RPMI7951 (cell line): ENCODE measurements at places on chromosomes 4 and X.

- DNase-seq: no peak
These were observed 2.1 kb downstream of the GUCY1A1 start for GRCh38 chr4:155668707-155669220.

DNA sequence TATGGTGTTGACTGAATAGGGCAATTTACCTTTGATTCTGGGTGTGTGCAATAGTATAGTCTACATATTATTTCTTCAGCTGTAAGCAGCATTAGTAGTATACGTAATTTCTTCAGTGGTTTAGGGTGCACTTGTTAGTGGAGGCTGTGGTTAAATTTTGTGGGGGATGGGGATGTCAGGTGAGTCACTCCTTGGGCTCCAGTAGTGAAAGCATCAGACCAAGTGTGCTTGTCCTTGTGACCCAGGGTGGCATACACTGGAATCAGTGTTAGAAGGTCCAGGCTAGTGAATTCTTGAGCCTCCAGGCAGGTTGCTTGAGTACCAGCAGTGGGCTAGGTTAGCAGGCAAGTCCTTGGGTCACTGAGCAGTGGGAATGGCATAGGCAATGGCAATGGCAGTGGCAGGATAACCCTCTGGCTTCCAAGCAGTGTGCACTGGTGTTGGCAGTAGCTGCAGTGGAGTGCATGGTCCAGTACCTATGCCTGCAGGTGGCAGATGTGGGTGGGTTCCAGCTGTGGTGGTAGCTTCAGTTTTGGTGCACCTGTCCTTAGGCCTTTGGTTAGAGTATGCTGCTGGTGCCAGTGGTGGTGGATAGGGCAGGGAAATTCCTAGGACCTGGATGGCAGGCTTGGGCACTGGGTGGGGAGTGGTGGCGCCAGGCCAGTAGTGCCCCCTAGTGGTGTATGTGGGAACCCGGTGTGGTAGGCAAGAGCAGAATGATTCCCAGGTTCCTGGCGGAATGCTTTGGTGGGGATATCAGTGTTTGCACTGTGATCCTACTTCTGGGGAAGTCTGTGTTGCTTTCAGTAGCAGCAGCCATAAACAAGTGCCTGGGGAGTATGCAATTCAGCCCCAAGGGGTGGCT, 531.0 kb downstream of the SMARCA1 start:
- DNase-seq: no peak

DNA sequence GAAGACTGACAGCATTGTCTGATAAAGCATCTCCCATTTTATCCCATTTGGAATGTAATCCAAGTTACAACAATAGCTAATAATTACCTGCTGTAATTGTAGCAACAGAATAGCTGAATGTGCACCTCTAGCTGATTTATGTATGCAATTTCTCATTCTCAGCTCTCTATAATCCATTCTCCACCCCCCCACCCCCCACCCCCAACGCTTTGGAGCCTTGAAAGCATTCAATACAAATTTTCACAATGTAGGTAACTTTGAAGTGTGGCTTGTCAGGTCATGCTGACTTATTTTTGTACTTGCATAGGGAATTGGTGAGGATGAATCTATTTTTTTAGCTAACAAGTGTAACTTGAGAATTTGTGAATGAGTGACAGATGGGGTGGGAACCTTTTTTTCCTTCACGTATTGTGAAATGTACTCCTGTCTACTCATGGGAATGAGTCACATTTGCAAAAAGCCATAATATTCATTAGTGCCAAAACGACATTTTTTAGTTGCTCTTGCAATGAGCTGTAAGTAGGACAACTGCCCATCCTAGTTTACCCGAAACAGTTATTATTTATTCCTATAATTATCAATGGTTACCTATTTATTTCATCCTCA, 159.3 kb downstream of the PALLD start:
- DNase-seq: peak; percentile 76

DNA sequence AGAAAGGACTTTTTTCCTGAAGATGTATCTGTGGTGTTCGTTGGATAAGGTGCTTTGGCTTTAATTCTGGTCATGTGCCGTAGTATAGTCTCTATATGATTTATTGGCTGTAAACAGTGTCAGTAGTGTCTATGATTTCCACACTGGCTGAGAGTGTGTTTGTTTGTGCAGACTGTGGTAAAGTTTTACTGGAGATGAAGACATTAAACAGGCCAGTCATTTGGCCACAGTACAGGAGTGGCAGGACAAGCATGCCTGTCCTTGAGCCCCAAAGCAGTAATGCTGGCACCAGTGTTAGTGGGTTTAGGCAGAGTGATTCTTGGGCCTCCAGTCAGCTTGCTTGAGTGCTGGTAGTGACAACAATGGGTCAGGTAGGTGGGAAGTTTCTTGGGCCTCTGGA, 1023.9 kb upstream of the GRID2 start:
- no peak for DNase-seq

DNA sequence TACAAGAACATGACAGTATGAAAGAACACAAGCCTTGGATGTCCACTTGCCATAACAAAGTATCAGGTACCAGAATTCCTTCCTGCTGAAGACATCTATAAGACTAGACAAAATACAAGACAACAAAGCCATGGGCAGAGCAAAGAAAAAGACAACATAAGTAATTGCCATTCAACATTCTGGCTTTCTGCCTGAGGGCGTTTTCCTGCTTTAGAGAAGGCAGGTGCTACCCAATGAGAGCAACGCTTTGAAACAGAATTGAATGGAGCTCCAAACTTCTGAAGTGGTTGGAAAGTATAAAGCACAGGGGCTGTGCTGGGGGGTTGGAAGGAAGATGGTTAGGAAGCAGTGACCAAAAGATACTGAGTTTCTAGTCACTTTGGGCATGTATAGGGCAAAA, 30.1 kb downstream of the PDE5A start:
- DNase-seq: no peak

- peak; percentile 78 for DNase-seq
These were observed 65.7 kb downstream of the RBM47 start for GRCh38 chr4:40564004-40564403.

DNA sequence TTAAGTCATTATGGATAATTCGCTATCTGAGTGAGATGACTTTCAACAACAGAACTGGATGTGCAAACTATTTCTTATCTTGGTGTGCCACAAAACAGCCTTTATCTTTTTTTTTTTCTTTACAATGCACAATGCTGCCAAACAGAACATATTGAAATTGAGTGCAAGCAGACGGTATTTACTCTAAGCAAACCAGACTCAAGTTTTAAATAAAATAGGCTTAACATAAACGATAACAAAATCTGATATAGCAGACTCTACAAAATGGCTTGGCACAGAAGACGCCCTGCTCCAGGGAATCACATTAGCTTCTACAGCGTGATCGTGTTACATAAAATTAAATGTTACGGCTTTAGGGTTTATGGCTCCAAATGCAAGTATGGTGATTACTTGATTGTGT, 9.6 kb upstream of the STK32B start:
- no peak for DNase-seq

DNA sequence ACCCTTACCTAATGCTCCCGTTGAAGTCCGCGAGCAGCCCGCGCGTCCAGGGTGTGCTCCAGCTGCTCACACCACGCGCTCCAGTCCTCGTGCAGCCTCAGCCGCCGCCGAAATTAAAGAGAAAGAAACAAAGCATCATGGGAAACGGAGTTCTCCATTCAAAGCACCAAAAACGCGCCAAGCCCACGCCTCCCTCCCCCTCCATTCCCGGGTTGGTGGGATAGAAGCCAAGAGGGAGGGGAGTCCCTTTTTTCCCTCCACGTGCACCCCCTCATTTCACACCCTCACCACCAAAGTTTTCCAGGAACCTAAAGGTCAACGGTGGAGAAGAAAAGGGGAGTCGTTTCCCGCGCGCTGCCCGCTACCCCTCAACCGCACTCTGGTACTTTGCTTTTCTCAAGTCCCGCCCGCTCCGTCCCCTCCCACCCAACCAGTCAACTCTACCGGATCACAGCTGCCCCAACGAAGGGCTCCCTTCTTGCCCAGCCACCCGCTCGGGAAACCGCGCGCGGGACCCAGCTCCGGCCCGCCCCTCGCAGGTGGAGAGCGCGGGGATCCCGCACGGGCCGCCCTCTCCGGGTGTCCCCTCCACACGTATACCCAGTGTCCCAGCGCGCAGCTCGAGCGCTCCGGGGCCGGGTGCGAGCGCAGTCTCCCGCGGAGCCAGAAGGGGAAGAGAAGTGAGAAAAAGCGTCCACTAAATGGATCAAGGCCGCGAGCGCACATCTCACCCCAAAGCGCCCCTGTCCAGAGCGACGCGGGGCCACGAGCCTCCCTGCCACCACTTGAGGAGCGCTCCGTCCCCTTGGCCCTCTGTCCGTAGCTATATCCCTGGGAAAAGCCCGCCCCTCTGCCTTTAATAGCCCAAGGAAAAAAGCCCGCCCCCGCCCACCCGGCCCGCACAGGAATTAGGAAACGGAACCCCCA, 65.1 kb upstream of the CCDC160 start:
- no peak for DNase-seq

GRCh38 chrX:12970691-12971202, 4.2 kb upstream of the TMSB4X start:
- peak; percentile 60 for DNase-seq

GRCh38 chrX:101091817-101092216, 6.2 kb upstream of the CENPI start:
- no peak for DNase-seq

DNA sequence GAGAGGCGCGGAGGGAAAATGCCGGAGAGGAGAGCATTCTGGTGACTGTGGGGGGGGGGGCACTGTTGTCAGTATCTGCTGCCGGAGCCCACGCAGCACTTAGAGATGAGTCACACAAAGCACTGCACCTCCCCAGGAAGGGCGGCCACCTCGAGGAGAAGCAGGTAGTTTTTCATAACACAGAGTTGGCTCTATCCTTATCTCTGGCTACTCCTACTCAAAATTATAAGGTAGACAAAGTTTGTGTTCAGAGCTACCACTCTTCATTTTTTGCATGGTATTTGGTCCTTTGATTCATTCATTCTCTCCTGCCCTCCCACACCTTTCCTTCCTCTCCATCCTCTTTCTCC, 76.2 kb upstream of the SCOC start:
- peak; percentile 20 for DNase-seq

GRCh38 chr4:22179124-22179874, 230.7 kb upstream of the KCNIP4 start:
- peak; percentile 81 for DNase-seq

- DNase-seq: no peak
These were observed 4.1 kb upstream of the USP11 start for GRCh38 chrX:47228550-47229270.

GRCh38 chr4:146550161-146550560, 28.4 kb upstream of the SLC10A7 start:
- DNase-seq: no peak

GRCh38 chrX:153640736-153641575, 6.0 kb upstream of the DUSP9 start:
- no peak for DNase-seq

DNA sequence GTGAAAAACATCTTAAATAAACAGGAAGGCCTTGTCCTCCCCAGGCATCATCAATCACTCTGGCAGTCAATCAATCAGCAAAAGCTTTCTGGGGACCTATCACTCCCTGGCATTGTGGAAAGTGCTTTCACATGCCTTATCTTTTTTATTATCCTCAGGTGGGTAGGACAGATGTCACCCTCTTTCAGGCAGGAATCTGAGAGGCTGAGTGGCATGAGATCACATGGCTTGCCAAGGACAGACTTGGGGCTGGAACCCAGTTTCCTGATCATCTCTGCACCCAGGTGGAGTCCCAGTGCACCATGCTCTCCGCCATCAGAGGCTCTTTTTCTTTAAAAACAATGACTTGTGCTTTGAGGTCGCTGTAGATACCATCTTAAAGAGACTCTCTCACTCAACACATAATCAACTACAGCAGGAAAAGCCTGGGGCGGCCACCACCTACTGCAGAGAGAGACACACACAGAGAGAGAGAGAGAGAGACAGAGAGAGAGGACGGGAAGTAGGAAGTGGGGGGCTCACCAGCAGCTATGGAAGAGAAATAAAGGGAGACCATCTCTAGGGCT, 282.7 kb downstream of the PTTG2 start:
- peak; percentile 24 for DNase-seq

DNA sequence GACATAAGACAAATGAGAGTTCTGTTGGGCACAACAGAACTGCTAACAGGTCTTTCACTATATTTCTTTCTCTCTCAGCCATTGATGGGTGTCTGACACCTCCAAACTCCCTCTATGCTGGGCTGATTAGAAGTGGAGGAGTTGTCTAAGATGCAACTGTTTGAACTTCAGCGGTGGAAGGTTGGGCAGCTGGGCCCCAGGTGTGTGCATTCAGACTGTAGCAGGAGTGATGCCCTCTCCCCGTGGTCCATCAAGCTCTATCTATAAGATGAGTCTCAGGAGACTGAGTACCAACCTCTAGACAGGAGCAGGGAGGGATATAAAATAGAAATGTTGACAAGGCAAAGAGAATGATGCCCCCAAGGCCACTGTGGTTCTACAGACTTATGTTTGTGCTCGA, 28.2 kb upstream of the CHRNA9 start:
- DNase-seq: no peak

- DNase-seq: no peak
These were observed 65.5 kb upstream of the SLC34A2 start for GRCh38 chr4:25590171-25590570.

DNA sequence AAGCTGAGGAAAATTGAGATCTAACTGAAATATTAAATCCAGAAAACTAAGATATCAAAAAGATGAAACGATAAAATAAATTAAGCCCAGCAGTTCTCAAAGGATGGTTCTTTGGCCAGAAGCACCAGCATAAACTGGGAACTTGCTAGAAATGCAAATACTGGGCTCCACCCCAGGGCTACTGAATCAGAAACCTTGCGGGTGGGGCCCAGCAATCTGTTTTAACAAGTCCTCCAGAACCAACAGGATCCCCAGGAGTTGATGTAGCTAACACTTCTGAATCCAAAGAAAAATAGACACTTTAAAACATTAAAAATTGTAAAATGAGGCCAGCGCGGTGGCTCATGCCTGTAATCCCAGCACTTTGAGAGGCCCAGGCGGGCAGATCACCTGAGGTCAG, 14.1 kb upstream of the TMEM154 start:
- no peak for DNase-seq

DNA sequence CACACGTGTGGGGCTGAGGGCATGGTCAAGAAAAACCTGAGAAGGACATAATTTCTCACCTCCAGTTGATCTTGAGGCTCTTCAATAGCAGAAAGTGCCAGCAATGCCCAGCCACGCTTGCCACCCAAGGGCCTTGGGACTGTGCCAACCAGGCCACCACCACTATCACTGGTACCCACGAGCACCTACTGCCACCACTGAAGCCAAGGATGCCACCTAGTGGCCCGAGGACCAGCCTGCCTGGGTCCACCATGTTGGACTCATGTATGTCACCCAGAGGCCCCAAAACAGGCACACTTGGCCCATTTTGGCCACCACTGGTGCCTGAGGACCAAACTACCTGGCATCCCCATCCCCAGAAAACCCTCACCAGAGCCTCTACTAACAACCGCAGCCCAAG, 191.8 kb downstream of the ADAM29 start:
- no peak for DNase-seq
